Activated CD4-positive, alpha-beta T cell treated with anti-CD3 and anti-CD28 coated beads, Interleukin-2, amount 10 ng/mL, durations not matched to agents 7 days and 5 days (primary cell): ENCODE measurements at places on chromosomes 7 and 10.

DNA sequence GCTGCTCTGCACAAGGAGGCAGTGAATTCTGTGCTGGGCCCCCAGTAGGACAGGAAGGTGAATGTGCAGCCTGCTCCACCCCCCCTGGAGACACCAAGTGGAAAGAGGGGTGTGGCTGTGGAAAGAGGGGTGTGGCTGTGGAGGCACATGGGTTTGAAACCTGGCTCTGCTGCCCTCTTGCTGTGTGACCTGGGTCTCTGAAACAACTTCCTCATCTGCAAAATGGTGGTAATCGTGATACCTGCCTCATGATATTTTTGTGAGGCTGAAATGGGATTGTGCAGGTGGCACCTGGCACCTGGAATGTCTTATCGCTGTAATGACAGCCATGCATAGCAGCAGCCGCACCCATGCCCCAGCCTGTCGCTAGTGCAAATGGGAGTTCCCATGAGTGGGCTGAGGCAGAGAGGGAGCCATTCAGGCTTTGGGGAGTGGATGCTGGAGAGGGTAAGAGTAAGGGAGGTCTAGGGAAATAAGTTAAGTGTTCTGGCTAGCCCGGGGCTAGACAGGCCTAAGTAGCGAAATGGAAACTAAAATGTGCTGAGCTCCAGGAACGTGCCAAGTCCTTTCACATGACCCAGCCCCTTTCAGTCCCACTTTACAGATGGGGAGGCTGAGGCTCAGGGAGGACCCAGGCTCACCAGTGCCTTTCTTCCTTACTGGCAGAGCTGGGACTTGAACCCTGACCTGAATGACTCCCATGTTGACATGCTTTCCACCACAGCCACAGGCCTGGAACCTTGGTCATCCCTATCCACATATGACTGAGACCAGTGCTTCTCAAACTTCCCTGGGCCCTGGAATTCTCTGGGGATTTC, 35.0 kb downstream of the C10orf105 start:
- peak; percentile 16 for DNase-seq

GRCh38 chr10:69362471-69362954, 54.2 kb downstream of the TACR2 start:
- peak; percentile 30 for DNase-seq

DNA sequence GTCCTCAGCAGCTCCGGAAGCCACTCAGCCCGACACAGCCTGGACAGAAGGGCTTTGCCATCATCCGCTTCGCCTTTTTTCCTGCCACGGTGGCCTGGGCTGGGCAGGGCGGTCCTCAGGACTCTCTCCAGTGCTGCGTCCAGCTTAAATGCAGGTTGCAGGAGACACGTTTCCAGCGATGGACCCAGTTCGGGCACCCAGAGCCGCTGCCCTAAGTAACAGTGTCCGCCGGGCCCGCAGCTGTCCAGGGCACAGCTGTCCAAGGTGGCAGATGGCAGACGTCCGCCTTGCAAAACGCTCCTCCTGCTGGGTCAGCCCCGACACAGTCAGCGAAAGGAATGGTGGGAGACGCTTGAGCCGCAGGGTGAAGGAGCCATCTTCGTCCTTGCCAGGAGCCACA, 37.0 kb upstream of the FOXL3 start:
- DNase-seq: no peak

DNA sequence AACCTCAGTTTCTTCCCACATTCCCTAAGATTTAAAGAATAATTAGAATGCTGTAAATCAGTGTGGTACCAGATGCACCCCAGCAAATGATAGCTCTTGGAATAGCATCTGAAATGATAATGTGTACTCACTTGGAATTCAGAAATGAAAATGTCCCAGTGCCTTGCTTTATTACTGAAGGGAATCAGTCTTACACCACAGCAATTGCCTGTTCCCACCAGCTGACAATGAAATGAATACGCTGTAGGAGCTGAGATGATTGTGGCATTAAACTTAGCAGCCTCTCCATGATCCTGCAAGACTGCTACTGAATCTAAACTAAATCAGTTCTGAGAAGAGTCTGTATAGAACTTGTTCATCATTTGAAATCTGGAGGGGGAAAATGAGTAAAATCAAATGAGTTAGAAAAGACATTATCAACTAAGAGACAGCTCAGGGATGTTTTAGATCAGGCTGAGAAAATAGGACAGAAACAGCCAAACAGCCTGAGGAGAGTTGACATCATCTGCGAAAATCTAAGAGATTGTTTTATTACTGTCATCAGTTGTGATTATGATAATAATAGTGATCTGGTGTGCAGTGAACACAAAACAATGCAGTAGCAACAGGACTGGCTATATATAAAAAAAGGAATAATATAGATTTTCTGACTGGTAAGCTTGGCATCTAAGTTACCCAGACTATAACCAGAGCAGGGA, 108.6 kb upstream of the SLC13A1 start:
- no peak for DNase-seq
